ENCODE measurements at places on chromosomes 16 and 17. TPM values are rescaled to one million over a fixed set of nuclear protein-coding genes. Genes with fewer than 3 reads are reported as not detected.

Gene NOTUM
- 1.4 TPM for total RNA-seq

Gene FOXN1
- not detected for total RNA-seq

GRCh38 chr16:543301-544164 lies 16.0 kb downstream of the CAPN15 start:
- H3K27me3 ChIP-seq, result no peaks in the 10 kb centered on the region
- peaks cover 1% of the 10 kb centered on the region for H3K36me3 ChIP-seq
- no peak overlapping the region for H3K27ac ChIP-seq
- DNase-seq, result no peak

DNA sequence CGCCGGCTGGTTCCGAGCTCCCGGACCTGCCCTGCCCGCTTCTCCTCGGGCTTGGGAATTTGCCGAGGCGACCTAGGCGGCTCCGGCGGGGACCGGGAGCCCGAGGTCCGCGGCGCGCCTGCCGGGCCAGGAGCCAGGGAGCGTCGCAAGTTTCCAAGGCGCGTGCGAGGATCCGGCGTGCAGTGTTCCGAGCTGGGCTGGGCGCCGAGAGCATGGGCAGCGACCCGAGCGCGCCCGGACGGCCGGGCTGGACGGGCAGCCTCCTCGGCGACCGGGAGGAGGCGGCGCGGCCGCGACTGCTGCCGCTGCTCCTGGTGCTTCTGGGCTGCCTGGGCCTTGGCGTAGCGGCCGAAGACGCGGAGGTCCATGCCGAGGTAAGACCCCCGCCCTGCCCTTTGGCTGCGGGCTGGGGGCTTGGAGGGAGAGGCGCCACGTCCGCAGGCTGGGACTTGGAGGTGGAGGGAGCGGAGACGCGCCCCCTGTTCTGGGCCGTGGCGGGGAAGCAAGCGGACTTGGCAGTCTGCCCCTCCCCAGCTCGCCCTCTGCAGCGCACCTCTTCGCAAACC lies 668 bp downstream of the MMP15 start:
- H3K27ac ChIP-seq, result no peak overlapping the region

Gene PTRH2
- 29.3 TPM for total RNA-seq

Gene FOXC2
- not detected for total RNA-seq

- no peak for DNase-seq
- H3K4me3 ChIP-seq, result no peak overlapping the region
- no peaks in the 10 kb centered on the region for H3K27me3 ChIP-seq
- peaks cover 17% of the 10 kb centered on the region for H3K36me3 ChIP-seq
- peaks cover 17% of the 10 kb centered on the region for H3K4me1 ChIP-seq
These were observed 31.9 kb upstream of the POLR3E start for GRCh38 chr16:22265351-22265750.

- H3K27me3 ChIP-seq, result peaks cover 9% of the 10 kb centered on the region
- H3K36me3 ChIP-seq, result no peaks in the 10 kb centered on the region
- peaks cover 16% of the 10 kb centered on the region for H3K4me1 ChIP-seq
These were observed 10.0 kb upstream of the CLUH start for GRCh38 chr17:2721603-2722002.

DNA sequence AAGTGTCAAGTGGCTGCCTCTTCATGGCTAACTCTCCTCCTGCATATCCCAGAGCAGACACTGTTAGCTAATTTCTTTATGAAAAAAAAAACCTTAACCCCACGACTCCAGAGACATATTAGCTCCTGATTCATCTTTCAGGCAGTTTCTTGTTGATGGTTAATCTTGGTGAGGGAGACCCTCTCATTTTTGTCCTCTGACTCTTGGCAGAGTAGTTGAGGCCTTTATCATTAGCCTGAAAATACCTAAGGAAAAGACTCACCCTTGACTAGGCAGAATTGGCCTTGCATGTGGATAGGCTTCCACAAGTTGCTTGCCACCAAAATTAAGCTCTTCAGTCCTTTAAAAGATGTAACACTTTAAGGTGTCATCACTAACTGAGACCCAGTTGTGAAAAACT lies 4.0 kb downstream of the CRYBA1 start:
- no peaks in the 10 kb centered on the region for H3K36me3 ChIP-seq
- no peaks in the 10 kb centered on the region for H3K4me1 ChIP-seq
- H3K27me3 ChIP-seq, result no peaks in the 10 kb centered on the region
- no peak overlapping the region for H3K4me3 ChIP-seq
- DNase-seq, result no peak

Gene PRM2
- total RNA-seq, result not detected

DNA sequence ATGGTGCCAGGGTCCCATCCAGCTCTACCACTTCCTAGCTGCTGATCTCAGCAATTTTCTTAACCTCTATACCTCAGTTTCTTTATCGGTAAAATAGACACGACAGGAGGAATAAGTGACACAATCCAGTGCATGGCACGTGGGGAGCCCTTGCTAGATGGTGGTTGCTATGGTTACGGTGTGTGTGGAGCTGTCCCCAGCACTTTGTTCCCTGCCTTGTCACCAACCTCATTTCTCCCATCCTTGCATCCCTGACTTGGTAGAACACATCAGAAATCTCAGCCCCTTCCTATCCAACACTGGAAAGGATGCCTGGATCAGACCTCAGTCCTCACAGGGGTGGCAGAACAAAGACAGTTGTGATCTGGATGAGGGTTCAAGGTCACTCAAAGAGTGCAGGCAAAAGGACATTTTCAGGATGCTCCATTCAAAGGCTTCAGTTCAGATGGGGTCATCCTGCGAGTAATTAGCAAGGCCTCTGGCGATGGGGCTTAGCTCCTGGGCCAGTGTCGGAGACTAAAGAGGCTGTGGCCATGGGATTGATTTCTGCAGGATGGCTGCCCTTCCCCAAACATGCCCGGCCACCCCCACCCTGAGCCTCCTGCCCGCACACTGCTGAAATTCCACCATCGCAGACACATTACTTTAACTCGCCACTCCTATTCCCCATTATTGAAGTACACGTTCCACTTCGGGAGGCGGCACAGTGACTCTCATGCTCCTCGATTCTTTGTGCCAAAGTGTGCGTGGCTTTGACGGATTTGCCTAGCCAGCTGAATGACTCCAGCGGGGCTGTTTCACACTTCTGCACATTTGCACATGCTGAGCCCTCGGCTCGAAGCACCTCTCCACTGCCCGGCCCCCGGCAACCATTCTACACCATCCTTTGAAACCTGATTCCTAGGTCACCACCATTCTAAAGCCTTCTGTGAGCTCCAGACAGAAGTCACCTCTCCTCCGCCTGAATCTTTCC lies 40.3 kb downstream of the WNT3 start:
- H3K4me1 ChIP-seq, result no peaks in the 10 kb centered on the region
- no peak overlapping the region for H3K27ac ChIP-seq

All from activated T-cell treated with anti-CD3 and anti-CD28 coated beads, Interleukin-2, amount 50 U/mL, for 72 hours (primary cell).